Heart left ventricle (tissue), 16 donors: ENCODE measurements at places on chromosomes 1 and 21. TPM values are rescaled to one million over a fixed set of nuclear protein-coding genes. Genes with fewer than 3 reads are reported as not detected.
A peak's percentile ranks its signal among the peaks of the same experiment; 100 is the strongest.

DNA sequence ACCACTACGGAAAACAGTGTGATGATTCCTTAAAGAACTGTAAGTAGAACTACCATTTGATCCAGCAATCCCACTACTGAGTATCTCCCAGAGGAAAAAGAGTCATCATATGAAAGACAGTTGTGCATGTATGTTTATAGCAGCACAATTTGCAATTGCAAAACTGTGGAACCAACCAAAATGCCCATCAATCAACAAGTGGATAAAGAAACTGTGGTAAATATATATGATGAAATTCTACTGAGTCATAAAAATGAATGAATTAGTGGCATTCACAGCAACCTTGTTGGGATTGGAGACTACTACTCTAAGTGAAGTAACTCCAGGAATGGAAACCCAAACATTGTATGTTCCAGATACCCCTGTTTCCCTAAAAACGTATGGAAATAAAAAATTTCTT, 337.0 kb upstream of the PTBP2 start:
- H3K4me3 ChIP-seq, result no peak overlapping the region
- no peaks in the 10 kb centered on the region for H3K36me3 ChIP-seq
- H3K27ac ChIP-seq, result no peak overlapping the region
- no peaks in the 10 kb centered on the region for H3K4me1 ChIP-seq
- DNase-seq, result no peak

GRCh38 chr1:236280438-236281197, 1.1 kb downstream of the ERO1B start:
- no peak for DNase-seq
- H3K27ac ChIP-seq, result no peak overlapping the region
- peaks cover 8% of the 10 kb centered on the region for H3K4me1 ChIP-seq
- H3K4me3 ChIP-seq, result peak overlapping the region; percentile 94
- H3K27me3 ChIP-seq, result no peaks in the 10 kb centered on the region
- no peaks in the 10 kb centered on the region for H3K36me3 ChIP-seq

DNA sequence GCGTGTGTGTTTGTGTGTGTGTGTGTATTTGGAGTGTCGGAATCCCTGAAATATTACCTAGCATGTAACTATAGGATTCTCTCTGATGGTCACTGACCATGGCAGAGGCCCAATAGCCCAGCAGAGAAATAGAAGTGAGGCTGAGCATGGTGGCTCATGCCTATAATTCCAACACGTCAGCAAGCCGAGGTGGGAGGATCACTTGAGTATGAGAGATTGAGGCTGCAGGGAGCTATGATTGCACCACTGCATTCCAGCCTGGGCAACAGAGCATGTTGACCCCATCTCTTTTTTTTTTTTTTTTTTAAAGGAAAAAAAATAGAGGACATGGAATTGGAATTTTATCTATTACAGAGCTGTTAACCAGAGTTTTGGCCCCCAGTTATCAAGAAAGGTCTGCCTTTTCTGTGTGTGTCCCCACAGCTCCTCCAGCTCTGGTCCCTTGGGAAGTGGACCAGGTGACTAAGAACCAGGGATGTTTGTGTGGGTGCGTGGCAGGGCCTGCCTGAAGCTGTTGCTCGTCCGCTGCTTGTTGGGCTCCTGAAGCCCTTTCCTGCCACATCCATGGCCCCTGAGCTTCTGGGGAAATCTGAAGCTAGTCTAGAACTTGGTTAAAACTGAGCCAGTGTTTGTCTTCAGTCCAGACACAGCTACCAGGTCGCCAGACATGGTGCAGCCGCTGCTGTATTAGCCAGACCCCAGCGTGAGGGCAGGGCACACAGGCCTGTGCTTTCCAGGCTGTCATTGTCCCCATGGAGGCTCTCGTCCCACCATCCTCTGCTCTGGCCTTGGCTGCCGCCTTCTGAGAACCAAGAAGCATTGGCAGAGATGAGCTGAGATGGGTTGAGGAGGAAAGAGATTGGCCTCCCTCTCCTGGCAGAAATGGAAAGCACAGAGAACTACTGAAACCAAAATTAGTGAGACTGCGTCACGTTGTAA, 25.5 kb downstream of the CAPN9 start:
- H3K27ac ChIP-seq, result no peak overlapping the region
- H3K36me3 ChIP-seq, result no peaks in the 10 kb centered on the region
- no peaks in the 10 kb centered on the region for H3K27me3 ChIP-seq
- DNase-seq, result peak; percentile 58
- no peaks in the 10 kb centered on the region for H3K4me1 ChIP-seq

GRCh38 chr1:68384872-68385411, 64.8 kb downstream of the RPE65 start:
- H3K4me3 ChIP-seq, result no peak overlapping the region
- no peaks in the 10 kb centered on the region for H3K36me3 ChIP-seq
- no peak overlapping the region for H3K27ac ChIP-seq
- H3K27me3 ChIP-seq, result no peaks in the 10 kb centered on the region
- no peak for DNase-seq

DNA sequence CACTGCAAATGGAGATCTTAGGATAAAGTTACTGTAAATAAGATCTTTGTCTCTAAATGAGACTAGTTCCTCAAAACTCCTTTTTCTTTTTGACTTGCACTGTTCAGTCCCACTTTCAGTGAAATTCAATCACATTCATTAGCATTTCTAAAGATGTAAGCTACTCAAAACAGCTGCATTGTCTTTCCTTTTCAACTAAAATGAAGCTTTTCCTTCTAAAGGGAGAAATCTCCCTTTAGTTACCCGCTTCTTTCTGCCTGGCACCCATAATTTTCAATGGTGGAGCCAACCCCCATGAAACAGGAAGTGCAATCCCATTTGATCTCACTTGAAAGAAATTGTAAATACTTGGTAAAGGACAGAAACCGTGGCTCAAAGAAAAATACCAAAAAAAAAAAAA, 387.4 kb upstream of the PKN2 start:
- H3K36me3 ChIP-seq, result no peaks in the 10 kb centered on the region
- H3K4me1 ChIP-seq, result no peaks in the 10 kb centered on the region
- no peak overlapping the region for H3K4me3 ChIP-seq

DNA sequence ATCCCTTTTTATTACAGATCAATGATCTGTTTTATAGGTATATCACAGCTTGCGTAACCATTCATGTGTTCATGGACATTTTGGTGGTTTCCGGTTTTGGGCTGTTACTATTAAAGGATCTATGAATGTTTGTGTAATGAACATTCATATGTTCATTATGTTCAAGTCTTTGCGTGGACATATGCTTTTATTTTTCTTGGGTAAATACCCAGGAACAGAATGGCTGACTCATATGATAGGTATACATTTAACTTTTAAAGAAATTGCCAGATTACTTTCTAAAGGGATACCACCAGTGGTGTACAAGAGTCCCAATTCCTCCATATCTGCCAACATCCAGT, 73.7 kb downstream of the SPATA46 start:
- no peaks in the 10 kb centered on the region for H3K36me3 ChIP-seq
- DNase-seq, result no peak
- no peak overlapping the region for H3K4me3 ChIP-seq
- H3K27me3 ChIP-seq, result no peaks in the 10 kb centered on the region
- no peak overlapping the region for H3K27ac ChIP-seq

GRCh38 chr1:42736152-42736551, 3.9 kb downstream of the CLDN19 start:
- H3K27me3 ChIP-seq, result no peaks in the 10 kb centered on the region
- no peak overlapping the region for H3K27ac ChIP-seq
- no peak for DNase-seq
- H3K4me1 ChIP-seq, result no peaks in the 10 kb centered on the region
- no peaks in the 10 kb centered on the region for H3K36me3 ChIP-seq

DNA sequence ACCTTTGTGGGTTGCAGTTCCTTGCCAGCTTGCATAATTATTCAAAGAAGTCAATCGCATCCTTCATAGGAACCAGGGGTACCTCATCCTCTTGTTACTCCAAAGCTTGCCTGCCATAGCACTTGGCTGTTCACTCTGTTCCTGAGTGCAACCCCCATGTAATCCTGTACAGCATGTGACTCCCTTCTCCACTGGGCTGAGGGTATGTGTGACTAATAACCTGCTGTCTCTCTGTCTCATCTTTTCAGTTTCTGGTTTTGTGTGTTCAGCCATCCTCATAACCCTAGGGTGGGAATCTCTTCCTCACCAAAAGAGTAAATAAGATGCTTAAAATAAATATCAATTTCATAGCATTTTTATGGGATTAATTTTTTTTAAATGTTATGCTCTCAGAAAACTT, 351.9 kb downstream of the S1PR1 start:
- H3K4me3 ChIP-seq, result no peak overlapping the region
- no peak for DNase-seq
- no peaks in the 10 kb centered on the region for H3K27me3 ChIP-seq
- H3K4me1 ChIP-seq, result no peaks in the 10 kb centered on the region
- no peaks in the 10 kb centered on the region for H3K36me3 ChIP-seq

- no peak overlapping the region for H3K27ac ChIP-seq
- DNase-seq, result no peak
- H3K4me3 ChIP-seq, result no peak overlapping the region
Measured at GRCh38 chr21:17159697-17160096, 353.1 kb upstream of the CXADR start.

GRCh38 chr1:23216771-23217420, 406 bp downstream of the HTR1D start:
- peak overlapping the region; percentile 54 for H3K4me3 ChIP-seq
- no peak overlapping the region for H3K27ac ChIP-seq
- no peak for DNase-seq

GRCh38 chr1:6243053-6243834, 735 bp upstream of the HES3 start:
- no peak for DNase-seq
- H3K36me3 ChIP-seq, result no peaks in the 10 kb centered on the region
- no peak overlapping the region for H3K4me3 ChIP-seq
- H3K27me3 ChIP-seq, result peaks cover 58% of the 10 kb centered on the region
- no peak overlapping the region for H3K27ac ChIP-seq
- no peaks in the 10 kb centered on the region for H3K4me1 ChIP-seq

DNA sequence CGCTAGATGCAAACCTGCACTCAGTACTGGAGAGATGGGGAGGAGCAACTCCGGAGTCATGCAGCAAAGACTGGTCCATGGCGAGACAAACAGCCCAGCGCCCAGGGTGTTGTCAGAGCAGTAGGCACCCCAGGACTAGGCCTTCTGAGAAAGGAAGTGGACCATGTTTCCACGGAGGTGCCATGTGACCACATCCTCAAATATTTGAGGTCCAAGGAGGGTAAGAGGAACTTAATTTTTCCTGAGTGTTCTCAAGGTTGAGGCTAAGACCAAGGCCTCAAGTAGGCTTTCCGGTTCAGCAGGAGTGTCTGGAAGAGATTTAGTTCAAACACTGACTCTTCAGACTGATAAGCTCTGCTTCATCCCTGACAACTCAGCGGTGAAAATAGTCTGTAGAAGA, 186.2 kb downstream of the RHOU start:
- no peak overlapping the region for H3K4me3 ChIP-seq
- no peak for DNase-seq
- H3K27me3 ChIP-seq, result no peaks in the 10 kb centered on the region
- H3K4me1 ChIP-seq, result no peaks in the 10 kb centered on the region
- no peaks in the 10 kb centered on the region for H3K36me3 ChIP-seq

DNA sequence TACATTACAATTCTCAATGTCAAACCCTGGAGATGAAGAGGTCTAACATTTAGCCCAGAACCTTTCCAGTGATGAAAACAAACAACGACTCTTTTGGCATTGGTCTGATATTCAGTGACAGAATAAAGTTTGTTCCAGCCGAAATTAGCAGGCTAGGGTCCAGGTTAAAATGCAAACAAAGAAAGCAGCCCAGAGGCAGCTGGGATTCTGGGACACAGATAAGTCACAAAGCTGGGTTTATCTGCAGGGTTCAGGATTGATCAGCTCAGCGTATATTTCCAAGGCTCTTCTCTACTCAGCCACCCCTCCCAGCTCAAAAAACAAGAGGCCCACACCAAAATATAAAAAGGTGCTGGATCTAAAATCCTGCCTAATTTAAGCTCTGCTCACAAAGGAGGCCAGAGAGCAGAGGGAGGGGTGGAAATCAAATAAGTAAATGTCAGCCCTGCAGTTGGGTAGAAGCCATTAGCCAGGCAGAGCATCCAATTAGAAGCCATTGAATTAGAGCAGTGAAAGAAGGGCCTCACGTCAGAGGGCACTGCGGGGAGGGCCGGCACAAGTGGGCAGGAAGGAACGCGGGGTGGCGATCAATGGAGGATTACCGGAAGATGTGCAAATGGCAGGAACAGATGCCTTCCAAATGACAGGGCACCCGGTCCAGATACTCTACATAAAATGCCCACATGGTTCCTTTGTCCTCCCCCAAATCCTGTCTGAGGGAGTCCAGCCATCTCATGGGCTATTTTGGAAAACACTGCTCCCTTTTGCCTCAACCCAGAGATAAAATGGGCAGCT, 3.2 kb upstream of the KLHDC8A start:
- no peak overlapping the region for H3K4me3 ChIP-seq
- H3K4me1 ChIP-seq, result no peaks in the 10 kb centered on the region
- no peaks in the 10 kb centered on the region for H3K36me3 ChIP-seq
- DNase-seq, result no peak

- no peak overlapping the region for H3K27ac ChIP-seq
- no peak overlapping the region for H3K4me3 ChIP-seq
- peaks cover 16% of the 10 kb centered on the region for H3K4me1 ChIP-seq
- H3K27me3 ChIP-seq, result no peaks in the 10 kb centered on the region
- no peaks in the 10 kb centered on the region for H3K36me3 ChIP-seq
Measured at GRCh38 chr1:109761227-109762038, 2.3 kb downstream of the EPS8L3 start.

DNA sequence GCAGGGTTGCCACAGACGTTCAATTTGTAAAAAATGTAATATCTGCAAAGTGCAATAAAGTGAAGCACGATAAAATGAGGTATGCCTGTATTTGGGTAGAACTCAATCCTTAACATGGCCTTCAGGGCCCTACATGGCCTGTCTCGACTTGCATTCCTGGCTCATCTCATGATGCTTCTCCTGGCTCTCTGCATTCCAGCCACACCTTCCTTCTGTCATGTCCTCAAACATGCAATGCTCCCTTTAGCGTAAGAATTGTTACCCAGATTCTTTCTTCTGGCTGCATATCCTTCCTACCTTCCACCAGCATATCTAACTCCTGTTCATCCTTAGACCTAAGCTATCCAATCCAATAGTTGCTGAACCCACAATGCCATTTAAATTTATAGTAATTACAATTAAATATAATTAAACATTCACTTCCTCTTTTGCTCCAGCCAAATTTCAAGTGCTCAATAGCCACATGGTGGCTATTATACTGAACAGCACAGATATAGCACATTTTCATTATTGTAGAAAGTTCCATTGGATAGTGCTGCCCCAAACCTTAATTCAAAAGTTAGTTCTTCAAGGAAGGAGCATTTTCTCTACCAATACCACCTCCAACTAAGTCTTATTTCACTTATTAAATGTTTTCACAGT, 32.6 kb downstream of the FGGY start:
- no peak for DNase-seq
- no peaks in the 10 kb centered on the region for H3K27me3 ChIP-seq
- H3K4me3 ChIP-seq, result no peak overlapping the region
- H3K4me1 ChIP-seq, result no peaks in the 10 kb centered on the region
- no peaks in the 10 kb centered on the region for H3K36me3 ChIP-seq

The CFAP141 gene
- total RNA-seq, result not detected

The HAPLN2 gene
- 0.95 TPM for total RNA-seq

The EDN2 gene
- total RNA-seq, result 2.1 TPM

The DENND2D gene
- 1.2 TPM for total RNA-seq

The RGS8 gene
- total RNA-seq, result not detected

The NPHS2 gene
- total RNA-seq, result not detected

The MIXL1 gene
- not detected for total RNA-seq

The S100A13 gene
- total RNA-seq, result 138 TPM

The TRPM2 gene
- 0.92 TPM for total RNA-seq

The CHIA gene
- total RNA-seq, result not detected
